ENCODE measurements at places on chromosomes 13 and 19. TPM values are rescaled to one million over a fixed set of nuclear protein-coding genes. Genes with fewer than 3 reads are reported as not detected.

DNA sequence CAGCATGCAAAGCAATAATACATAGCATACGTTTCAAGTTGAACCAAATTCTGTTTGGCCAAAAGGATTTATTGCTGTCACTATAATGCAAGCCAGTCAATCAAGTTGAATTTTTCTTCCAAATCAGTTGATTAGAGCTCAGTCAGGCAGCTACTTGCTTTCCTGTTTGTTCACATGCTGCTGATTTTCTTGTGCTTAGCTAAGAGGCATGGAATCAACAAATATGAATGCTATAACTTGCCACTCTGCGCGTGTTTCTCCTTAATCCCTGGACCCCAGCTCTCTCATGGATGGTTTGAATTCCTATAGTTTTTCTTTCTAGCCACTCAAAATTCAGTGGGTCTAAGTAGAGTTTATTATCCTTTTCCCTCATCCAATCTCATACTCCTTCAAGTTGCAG lies 311.3 kb downstream of the KLF5 start:
- no peak for DNase-seq

DNA sequence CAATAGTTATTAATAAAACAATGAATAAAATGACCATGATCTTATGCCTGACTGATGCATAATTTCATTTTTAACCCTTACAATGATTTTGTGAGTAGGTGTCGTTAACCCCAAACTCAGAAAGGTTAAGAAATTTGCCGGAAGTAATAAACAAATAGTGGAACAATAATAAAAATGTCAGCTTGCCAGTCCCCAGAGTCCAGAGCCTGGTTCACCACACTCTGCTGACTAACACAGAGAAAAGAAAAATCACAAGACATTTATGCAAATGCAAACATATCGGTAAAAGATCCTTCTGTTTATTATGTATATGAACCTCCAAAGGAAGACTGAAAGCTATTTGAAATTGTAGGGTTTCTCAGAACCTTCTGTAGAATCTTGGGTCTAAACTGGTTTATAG lies 563.7 kb downstream of the EFNB2 start:
- no peak for DNase-seq

The GARIN5A gene
- total RNA-seq = not detected

DNA sequence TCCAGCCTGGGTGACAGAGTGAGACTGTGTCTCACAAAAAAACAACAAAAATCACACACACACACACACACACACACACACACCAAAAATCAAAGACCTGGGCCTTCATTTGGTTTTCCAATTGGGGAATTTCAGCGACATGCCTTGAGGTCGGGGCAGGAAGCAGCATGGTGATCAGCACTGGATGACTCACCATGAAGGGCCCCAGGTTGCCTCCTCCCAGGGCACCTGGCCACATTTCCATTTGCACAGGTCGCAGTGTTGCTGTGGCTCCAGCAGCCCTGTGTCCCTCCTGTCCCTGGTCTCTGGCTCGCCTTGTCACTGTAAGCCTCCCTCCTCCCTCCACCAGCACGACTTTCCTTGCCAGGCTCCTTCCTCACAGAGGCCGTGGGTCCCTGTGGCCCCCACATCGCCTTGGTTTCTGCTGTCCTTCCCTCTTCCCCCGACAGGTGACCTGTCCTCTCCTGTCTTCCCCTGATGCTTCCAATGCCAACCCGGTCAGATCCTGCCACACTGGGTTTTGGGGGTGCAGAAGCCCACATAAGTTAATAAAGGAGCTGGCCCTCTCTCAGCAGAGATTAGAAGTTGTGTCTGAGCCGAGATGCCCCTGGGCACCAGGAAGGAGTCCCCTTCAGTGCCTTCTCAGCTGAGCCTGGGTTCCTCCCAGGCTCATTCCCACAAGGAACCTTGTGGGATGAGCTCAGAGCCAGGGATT lies 66.7 kb downstream of the GPR12 start:
- DNase-seq = no peak

GRCh38 chr19:17555929-17556813 lies 722 bp downstream of the COLGALT1 start:
- peak; percentile 87 for DNase-seq

DNA sequence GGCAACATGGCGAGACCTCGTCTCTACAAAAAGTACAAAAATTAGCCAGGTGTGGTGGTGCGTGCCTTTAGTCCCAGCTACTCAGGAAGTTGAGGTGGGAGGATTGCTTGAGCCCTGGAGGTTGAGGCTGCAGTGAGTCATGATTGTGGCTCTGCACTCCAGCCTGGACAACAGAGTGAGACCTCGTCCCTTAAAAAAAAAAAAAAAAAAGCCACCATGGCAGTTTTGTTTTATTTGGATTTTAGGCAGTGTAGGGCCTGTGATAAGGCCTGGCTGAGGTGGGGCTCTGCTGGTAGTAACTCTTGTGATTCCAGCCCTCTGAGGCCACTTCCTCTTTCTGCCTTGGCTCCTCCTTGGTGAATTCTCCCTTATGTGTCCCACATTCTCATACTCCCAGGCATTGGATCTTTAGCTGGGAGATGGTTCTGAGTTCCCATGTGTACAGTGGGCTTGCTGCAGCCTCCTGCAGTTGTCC lies 39.2 kb downstream of the GATAD2A start:
- DNase-seq = peak; percentile 65

The MCF2L gene
- 73.3 TPM for total RNA-seq

- DNase-seq = no peak
Observed at GRCh38 chr13:43388282-43389034, 365.1 kb downstream of the DNAJC15 start.

DNA sequence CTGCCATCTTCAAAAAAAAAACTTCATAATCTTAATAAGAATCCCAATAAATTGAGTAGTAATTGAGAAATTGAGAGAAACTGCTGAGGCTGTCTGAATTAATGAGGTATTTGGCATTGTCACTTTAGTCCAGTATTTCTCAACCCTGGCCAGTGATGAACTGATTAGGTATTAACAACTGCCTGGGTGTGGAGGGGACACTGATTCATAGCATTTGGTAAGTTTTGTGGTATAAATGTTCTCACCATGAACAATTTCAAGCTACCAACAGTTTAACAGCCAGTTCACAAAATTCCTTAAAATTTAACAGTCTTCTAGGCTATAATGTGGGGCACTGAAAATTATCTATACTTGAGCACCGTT lies 18.3 kb downstream of the GPC6 start:
- DNase-seq = no peak

- DNase-seq = no peak
Observed at GRCh38 chr19:32403291-32403995, 2.1 kb upstream of the DPY19L3 start.

DNA sequence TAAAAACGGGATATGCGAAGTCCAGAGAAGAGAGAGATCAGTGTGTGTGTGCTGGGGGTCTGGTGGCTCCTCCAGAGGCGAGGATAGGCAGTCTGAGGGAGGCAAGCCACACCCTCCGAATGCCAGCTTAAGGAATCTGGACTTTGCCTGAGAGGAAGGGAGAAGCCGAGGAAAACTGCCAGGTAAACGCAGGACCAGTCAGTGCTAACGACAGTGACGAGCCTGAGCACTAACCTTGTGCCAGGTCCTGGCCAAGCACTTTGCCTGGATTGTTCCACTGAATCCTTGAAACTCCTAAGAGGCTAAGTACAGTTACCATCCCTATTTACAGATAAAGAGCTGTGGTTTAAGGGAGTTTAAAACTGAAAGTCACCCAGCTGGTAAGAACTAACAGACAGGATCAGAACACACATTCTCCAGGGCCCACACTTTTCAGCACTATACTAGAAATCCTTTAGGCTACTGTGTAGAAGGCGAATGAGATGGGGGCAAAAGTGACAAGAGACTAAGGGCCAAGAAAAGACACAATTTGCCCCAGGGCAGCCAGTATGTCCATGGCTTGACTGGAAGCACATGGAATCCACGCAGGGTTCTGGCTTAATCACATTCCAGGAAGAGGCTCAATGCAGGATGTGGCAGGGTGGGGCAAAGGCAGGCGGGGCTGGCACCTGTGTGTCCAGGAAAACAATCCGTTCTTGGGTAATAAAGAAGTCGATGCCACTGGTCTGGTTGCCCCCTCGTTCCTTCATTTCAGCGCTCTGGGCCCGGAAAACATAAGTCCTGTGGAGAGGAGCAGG lies 15.1 kb downstream of the SMG9 start:
- no peak for DNase-seq

The GFY gene
- not detected for total RNA-seq

The KLK15 gene
- total RNA-seq = not detected

The STOML3 gene
- total RNA-seq = not detected
